Left ventricle myocardium superior (tissue), 1 donor: ENCODE measurements at places on chromosomes 6 and 20.

- no peak for DNase-seq
These were observed 25.5 kb downstream of the TTBK1 start for GRCh38 chr6:43268782-43269272.

DNA sequence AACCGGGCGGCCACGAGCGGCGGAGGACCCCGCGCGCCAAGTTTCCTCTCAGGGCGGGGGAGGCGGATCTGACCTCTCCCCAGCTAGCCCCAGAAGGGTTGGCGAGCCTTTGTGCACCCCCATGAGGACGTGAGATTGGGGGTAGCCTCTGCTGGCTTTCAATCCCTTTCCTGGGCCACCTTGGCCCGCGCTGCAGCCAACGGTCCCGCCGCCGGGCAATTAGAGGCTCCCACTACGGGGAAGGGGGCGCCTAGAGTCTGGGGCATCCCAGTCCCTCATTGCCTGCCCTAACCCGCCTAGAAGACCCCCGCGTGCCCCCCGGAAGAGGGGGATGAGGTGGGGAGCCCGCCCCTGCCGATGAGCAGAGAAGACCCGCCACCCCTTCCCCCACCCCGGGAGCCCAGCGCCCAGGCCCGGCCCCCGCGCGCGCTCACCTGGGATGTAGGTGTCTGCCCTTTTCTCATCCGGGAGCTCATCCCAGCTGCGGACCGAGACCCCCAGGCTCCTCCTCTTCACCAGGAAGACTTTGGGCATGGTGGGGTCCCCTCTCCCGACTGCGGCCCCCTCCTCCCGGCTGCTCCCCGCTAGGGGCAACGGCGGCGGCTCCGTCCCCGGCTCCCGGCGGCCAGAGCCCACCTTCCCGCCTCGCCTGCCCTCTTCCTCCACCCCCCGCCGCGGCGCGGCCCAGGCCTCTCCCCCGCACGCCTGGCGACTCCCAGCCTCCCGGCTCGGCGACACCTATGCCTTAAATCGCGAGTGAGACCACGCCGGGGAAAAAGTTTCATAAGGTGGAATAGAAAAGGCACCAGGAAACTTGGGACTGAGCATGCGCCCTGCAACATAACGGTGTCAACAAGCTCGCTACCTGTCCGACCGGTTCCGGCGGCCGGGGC is at the start of gene OVOL2:
OVOL2 (minus strand) TSS at position 816 of the 893 bp plus-strand sequence; CDS start at position 534, 282 bp downstream.
- DNase-seq, result no peak

DNA sequence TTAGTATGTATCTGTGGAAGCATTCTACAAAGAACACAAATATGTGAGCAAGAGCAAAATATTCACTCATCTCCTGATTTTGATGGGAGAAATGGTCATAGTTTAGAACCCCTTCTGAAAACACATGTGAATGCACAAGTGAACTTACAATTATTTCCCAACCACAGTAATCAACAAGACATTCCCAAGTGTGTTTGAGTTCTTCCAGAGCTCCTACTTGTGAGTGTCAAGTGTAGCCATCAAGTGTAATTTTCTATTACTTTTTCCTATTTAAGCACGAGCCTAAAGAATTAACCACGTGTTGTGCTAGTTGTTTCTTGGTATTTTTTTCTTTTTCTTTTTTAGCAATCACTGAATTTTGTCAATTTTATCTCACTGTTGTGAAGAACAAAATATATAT is 402.3 kb downstream of the NKAIN2 start:
- no peak for DNase-seq

DNA sequence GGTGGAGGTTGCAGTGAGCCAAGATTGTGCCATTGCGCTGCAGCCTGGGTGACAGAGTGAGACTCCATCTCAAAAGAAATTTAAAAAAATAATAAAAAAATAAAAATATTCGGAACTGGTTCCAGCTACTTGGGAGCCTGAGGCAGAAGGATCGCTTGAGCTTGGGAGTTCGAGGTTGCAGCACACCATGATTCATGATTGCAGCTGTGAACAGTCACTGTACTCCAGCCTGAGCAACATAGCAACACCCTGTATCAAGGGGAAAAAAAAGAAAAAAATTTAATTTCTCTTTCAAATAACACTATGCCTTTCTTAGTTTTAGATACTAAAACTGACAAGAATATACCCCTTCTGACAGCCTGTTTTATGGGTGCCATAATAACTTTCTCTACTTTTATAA is 10.5 kb downstream of the KDM1B start:
- no peak for DNase-seq

GRCh38 chr20:5650280-5650691 is 99.9 kb upstream of the SHLD1 start:
- DNase-seq, result no peak

GRCh38 chr6:143884216-143884900 is 20.1 kb downstream of the ZC2HC1B start:
- no peak for DNase-seq

DNA sequence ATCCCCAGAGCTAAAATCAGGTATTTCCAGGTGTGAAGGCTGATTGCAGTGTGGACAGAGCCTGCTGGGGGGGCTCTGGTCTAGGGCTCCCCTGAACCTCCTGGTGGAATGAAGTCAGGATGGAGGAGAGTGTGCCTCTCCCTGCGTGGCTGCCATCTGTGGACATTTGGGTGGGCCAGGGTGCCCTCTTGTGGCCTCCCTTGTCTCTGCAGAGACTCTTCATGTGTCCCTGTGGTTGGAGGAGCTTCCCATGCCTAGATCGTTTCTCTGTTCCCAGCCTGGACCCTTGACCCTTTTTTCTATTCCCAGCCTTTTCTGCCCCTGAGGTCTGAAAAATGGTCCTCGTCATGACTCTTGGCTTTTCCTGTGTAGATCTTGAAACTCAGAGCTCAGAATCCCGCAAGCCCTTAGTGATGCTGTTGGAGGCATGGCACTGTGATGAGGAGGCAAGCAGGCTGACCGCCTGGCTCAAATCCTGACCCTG is 9.9 kb upstream of the PSMF1 start:
- peak; percentile 71 for DNase-seq

DNA sequence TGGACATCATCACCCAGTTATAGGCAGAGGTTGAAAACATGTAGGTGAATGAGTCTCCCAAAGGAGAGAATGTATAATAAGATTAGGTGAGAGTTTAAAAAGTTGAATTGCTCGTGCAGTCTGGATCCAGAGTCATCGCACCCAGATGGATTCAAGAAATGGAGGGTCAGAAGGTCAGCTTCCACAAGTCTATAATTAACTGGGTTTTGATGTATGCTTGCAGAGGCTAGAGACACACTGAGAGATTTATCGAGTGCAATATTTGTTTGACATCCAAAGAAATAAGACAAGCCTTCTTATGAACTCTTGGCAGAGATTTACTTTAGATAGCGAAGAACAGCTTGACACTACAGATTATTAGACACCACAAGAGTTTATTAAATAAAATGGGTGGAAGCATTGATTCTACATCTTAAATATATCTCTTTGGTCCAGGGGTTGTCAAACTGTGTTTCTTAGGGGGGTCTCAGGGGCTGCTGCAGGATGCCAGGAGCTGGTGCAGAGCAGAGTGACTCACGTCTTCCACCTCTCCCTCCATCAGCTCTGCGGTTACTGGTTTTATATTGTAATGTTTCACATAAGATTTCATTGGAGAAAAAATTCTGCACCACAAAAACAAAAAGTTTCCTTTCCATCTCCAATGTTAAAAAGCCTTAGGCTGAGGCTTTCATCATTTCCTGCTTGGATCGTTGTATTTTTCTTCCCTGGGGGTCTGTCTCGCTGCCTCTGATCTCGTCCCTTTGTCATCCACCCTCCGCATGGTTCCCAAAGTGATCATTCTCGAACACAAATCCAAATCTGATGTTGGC is 176.2 kb upstream of the AHI1 start:
- DNase-seq, result no peak

DNA sequence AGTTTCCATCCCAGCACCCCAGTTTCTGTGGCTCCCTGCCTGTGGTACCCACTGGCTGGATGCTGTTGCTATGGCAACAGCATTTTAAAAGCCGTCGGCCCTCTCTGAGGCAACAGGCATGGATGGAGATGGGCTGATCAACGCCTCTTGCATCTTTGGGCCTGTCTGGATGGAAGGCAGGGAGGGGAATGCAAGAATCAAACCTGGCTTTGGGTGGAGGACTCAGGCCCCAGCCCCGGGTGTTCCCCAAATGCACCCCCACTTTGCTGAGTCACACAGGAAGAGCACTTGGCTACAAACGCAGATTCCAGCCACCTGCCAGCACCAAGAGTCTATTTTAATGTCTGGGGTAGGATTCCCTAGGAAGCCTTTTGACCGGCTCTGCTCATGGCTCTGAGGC is 45.7 kb upstream of the TGM2 start:
- DNase-seq, result no peak

- no peak for DNase-seq
These were observed 130.1 kb downstream of the LRRC1 start for GRCh38 chr6:53924821-53925422.

DNA sequence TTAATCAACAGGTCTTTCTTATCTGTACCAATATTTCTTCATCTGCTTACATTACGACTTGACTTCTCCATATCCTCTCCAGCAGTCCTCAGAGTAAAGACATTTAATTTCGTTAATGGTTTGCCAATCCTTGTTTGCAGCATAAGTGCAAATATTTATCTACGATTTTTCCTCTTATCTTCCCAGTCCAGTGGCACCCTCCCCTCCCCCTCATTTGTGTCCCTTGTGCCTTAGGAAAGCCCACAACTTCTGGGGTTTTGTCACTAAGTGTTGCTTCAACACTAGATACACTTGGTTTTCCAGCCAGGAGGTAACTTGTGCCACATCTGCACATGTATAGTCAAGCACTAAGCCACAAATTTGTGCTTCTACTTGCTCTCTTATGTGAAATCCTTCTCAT is 327.2 kb downstream of the CBLN4 start:
- DNase-seq, result no peak

GRCh38 chr6:134534708-134535149 is 216.8 kb upstream of the SGK1 start:
- DNase-seq, result no peak

DNA sequence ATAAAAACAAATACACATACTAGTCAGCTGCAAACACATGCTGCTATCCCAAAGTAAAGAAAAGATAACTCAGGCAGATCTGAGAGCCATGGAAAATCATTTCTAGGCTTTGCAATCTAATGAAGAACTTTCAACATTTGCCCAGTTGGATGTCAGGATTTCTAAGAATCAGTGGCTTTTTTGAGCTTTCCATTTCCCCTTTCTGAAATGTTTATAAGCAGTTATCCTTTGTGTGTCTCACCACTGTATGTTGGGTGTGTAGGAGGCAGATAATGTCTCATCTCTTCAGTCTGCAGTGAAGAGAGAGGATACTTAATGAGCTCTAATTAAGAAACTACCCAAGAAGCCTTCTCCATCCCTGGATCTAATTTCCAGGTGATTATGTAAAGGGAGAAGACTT is 43.6 kb downstream of the RGS17 start:
- no peak for DNase-seq

DNA sequence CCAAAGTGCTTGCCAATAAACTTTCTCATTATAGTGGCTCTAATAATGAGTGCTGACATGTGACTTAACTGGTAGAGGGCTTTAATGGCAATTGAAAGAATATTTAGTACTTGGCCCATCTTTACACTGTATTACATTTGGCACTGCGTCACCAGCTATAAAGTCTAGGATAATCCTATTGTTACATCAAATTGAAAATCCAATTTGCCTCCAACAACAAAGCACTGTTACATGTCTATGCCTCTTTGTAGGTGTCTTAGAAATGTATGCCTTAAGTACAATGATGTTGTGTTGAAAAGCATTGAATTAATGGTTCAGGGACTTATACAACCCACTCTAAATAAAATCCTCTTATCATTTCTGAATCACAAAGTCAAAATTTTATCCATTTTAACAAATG is 420.4 kb upstream of the JAG1 start:
- no peak for DNase-seq

DNA sequence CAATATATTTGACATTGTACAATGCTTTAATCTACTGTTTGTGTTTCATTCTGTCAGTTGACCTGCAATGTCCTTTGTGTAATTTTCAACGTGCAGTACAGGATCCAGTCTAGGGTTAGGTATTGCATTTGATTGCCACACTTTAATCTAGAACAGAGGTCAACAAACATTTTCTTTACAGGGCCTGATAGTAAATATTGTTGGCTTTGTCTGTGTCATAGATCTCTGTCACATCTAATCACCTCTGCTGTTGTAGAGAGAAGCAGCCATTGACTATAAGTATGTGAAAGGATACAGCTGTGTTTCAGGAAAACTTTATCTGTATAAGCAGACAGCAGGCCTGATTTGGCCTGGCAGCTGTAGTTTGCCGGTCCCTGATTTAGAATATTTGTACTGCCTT is 39.3 kb downstream of the ATRN start:
- DNase-seq, result no peak

DNA sequence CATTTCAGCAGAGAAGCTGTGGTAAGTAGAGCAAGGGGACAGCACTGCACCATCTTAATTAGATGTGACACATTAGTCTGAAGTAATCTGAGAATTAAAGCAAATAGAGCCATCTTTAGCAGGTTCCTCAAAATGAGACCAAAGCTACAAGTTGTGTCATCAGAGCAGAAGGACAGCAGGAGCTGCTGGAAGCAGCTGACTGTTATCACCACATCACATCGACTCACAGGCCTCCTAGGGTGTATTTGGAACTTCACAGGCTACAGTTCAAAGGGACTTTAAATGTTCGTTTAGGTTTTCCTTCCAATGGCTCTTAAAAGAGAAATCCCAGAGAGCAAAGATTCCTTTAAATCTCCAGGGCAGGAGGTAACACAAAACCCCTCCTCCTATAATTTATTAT is 69.5 kb downstream of the LCA5 start:
- no peak for DNase-seq

- peak; percentile 50 for DNase-seq
These were observed 7.8 kb upstream of the LCA5 start for GRCh38 chr6:79544939-79545450.

- DNase-seq, result no peak
These were observed 260.6 kb upstream of the STXBP5 start for GRCh38 chr6:146943664-146944063.

- DNase-seq, result no peak
These were observed 5.6 kb upstream of the HTR1B start for GRCh38 chr6:77468939-77469338.

DNA sequence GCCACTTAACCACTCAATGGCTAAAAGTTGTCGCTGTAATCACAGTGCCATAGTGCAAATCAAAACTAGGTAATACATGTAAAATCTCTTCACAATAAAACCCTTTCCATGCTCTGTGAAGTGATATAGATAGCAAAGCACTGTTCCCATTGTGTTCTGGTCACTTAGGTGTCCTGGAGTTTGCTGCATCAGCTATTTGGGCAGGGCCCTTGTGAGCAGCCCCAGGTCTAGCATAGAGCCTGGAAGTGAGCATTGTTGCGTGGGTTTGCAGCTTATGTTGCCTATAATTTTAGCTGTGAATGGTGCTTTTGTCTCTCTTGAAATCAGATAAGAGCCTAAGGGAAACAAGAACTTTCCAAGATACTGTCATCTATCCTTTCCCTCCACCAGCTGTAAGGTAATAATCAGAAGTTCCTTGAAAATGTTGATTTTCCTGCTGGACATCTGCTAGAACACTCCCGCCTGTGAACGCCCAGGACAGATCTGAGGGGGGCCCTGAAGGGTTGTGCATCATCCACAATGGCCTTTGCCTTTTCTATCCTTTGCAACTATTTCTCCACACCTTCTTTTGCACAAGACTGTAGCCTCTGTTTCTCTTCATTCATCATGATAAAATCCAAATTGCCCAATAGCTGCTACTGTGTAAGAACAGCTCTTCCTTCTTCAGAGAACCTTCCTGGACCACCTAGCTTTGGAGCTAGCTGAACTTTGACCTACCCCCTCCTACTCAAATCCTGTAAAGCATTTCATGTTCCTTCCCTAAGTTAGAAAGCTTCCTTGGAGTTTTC is 57.0 kb downstream of the TNFAIP3 start:
- no peak for DNase-seq

GRCh38 chr20:18276821-18277220 is 11.5 kb upstream of the ZNF133 start:
- DNase-seq, result peak; percentile 52
